ENCODE measurements at places on chromosomes 7 and 10.
A peak's percentile ranks its signal among the peaks of the same experiment; 100 is the strongest.

DNA sequence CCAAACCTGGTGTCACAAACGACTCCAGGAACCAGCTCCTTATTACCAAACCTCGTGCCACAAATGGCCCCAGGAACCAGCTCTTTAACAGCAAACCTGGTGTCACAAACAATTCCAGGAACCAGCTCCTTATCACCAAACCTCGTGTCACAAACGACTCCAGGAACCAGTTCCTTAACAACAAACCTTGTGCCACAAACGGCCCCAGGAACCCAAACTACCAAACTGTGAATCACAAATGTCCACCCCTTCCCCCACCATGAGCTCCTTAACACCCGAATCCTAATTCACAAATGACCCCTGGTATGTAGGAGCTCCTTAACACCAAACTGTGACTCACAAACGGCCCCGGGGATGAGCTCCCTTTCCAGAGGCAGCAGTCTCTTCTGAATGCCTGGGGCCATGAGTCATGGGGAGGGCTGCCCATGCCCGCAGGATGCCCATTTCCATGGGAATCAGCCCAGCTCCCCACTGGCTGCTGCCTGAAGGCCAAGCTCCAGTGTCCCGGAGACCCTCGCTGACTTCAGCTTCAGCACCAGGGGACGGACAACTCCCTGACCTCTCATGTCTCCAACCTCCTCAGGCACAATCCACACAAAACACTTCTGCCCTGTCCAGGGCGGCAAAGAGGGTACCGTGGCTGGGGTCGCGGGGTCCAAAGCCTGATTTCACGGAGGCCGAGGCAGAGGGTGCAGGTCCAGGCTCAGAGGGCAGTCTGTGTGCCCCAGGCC lies 213.1 kb downstream of the ELFN1 start:
- DNase-seq, result no peak

- no peak for DNase-seq
Measured at GRCh38 chr10:33395201-33395600, 60.7 kb upstream of the NRP1 start.

GRCh38 chr10:34792881-34793280 lies 22.2 kb downstream of the PARD3 start:
- no peak for DNase-seq

- DNase-seq, result no peak
Measured at GRCh38 chr7:23043441-23043840, 29.5 kb upstream of the HYCC1 start.

DNA sequence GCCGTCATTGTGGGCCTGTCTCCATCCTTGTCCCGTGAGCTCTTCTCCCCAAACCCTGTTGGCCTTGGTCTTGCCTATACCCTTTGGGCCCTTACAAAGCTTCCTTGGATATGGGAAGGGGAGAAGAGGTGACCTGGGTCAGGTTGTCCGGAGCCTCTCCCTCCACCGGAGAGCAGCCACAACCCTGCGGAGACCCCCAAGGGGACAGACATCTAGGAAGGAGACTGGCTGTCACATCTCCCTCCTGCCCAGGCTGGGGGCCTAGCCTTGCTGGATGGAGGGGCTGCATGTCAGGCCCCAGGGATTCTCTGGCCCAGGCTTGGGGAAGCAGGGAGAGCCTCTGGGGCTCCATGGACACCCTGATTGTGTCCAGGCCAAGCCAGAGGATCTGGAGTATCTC lies 11.8 kb downstream of the NACAD start:
- DNase-seq, result no peak

DNA sequence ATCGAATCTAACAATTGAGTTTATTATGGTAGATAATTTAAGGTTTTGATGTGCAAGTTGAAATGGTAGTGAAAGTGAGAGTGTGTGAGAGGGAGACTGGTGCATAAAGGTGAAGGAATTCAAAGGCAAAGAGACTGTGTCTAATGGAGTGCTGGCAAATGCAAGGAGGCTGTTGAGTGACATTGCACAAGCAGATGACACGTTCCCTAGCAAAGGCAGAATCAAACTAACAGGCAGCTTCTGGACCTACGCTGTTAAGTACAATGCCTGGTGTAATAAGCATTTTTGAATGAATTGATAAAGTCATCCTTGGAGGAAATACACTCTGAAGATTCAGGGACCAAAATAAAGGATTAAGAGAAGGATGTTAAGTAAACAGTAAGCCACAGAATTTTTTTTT lies 11.7 kb upstream of the GPR141 start:
- no peak for DNase-seq

GRCh38 chr10:123134343-123134914 lies 1.3 kb upstream of the HMX3 start:
- DNase-seq, result no peak

GRCh38 chr10:119131512-119132240 lies 27.8 kb downstream of the DENND10 start:
- DNase-seq, result peak; percentile 34

- DNase-seq, result no peak
Measured at GRCh38 chr10:74518061-74518460, 308.3 kb upstream of the KAT6B start.

DNA sequence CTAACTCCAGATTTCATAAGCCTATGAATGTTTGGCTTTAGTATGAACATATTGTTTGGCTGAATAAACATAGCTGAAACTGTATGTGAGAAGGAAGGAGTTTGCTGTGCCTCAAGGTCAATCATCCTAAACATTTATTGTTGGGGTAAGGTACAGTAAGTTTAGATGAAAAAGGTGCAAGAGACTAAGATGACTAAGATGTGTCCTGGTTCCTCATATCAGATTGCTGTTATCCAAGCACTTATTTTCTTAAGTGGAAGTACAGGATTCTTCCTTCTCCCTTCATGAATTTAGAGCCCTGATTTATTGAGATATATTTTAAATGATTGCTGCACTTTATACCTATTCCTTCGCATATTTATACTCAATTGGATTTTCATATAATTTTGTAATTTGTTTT lies 12.2 kb downstream of the MDFIC start:
- DNase-seq, result no peak

GRCh38 chr7:27254625-27255024 lies 12.0 kb downstream of the EVX1 start:
- DNase-seq, result no peak

GRCh38 chr7:92932450-92932849 lies 96.1 kb upstream of the CDK6 start:
- DNase-seq, result no peak

GRCh38 chr10:14244147-14244546 lies 86.6 kb downstream of the FRMD4A start:
- DNase-seq, result no peak

DNA sequence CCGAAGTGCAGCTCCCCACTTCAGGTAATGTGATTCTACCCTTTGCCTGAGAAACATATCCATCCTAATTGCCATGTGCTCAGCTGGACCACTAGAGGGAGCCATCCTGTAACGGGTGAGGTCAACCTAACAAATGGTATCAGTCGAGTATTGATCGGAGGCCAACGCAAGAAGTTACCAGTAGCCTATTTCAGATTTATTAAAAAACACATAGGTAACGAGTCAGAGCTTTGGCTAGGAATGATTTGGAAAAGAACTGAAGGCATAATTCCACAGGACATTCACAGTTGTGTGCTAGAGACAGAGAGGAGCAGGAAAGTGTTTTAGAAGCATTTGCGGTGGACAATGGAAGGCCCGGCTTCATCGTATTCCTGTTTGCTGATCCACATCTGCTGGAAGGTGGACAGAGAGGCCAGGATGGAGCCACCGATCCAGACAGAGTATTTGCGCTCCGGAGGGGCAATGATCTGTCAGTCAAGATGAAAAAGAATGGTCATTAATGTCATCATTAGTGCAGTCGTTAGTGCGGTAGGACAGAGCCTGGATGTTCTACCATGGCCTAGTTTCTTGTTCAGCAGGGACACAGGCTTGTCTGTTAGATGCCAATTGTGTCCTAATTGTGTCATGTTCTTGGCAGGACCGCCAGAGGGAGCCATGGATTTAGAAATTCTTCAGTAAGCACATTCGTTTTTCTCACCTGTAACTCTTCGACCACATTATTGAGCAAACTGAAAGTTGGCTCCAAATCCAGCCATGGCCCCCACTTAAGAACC lies 17.5 kb downstream of the ACTA2 start:
- DNase-seq, result peak; percentile 43

- DNase-seq, result no peak
Measured at GRCh38 chr10:122375679-122376160, 1.2 kb downstream of the PLEKHA1 start.

DNA sequence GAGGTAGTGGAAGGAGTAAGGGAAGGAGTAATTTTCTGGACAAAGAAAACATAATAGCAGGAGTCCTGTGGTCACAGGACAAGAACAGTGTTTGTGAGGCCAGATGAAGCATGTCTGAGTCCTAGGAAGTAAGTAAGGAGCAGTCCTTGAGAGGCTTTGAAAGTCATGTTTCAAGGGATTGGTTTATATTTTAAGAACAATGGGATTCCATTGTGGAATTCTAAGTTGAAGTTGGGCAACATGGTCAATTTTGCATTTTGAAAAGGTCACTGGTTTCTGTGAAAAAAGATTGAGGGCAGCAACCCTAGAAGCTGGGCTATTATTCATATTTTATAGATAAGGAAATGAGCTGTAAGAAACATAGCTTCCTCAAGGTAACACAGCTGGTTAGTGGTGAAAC lies 10.8 kb upstream of the SLC25A28 start:
- DNase-seq, result no peak

DNA sequence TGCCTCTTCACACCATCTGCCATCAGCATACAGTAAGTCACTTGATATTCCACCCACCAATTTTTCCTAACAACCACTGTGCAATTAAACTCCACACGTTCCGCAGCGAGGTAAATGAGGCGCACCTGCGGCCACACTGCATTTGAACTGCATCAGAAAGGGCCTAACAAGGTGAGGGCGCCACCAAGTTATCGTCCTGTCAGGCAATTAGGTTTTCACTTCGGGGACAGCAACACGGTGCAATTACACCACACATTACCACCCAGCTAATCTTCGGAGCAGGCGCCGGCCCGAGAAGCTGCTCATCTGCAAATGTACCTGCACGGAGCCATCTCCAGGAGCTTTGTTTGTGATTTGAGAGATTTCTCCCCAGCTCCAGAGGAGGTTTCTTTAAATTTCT lies 84.4 kb downstream of the EBF3 start:
- no peak for DNase-seq

DNA sequence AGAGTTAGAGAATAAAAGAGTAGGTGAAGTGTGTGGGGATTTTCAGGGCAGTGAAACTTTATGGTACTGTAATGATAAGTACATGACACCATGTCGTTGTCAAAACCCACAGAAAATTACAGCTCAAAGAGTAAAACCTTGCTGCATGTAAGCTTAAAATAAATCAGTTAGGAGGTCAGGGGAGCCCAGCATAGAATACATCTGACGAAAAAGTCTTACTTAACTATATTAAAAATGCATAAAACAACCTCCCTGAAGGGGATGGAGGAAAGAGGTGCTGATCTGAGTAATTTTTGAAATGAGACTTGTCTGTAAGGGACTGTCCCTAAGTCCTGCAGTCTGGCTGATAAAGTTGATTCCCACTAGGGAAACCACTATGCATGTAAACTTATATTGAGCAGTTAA lies 49.8 kb upstream of the AKR1E2 start:
- no peak for DNase-seq

GRCh38 chr7:26159243-26159642 lies 7.2 kb downstream of the NFE2L3 start:
- no peak for DNase-seq

DNA sequence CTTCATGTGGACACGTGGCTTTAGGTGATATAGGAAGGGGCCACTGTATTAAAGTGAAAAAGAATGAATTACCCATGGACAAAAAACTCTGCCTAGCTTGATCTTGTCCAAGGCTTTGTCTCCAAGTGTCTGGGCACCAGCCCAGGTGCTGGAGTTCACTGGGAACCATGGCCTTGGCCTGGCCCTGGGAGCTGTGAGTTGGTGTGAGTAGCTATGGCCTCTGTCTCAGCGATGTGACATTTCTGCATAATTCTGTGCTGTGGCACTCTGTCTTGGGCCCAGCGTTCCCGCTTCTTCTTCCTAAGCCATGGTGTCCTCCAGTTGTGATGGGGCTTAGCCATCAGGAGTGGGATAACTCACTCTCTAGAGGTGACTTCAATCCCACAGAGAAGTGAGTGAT lies 119.0 kb upstream of the PPP2R2D start:
- DNase-seq, result no peak

DNA sequence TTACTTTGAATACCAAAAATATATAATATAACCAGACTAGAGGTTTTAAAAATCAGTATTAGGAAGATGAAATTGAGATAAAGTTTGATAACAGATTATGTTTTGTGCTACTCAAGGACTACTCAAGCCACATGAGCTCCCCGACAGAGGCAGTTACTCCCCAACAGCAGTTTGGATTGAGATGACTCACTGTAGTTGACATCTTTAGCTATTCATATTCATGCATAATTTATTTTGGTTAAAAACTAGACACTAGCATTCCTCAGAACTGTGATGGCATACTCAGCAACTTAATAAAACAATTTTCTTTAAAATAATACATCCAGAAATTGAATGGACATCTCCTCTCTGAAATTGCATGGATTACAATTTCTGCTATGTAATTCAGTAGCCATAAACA lies 19.6 kb downstream of the PCLO start:
- DNase-seq, result no peak

DNA sequence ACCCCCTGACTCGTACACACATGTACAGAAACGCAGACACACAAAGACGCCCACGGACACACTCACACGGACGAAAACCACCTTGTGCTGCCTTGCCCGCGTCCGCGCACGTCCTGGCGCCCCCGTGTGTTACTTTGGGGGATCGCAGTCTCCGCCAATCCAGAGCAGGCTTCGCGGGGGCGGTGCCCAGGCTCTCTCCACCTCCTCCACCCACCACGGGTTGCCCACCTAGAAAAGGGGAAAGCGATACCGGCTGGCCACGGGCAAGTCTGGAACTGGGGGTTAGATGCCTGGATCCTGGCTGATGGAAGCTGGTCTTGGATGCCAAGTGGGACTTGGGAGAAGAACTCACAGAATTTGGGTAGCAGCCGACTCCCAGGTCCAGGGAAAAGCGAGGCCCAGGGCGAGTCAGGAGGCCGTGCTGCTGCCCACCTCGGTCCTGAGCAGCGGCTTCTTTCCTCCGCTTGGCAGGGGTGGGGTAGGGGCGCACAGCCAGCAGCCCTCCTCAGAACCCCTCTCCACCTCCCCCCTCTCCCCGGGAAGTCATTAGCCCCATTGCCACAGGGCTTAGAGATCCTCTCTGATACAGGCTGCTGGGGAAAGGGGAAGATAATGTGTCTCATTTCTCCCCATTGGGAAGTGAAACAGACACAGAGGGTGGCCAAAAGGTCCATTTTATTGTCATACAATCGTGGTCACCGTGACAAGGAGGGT lies 4.6 kb upstream of the VGF start:
- peak; percentile 71 for DNase-seq

DNA sequence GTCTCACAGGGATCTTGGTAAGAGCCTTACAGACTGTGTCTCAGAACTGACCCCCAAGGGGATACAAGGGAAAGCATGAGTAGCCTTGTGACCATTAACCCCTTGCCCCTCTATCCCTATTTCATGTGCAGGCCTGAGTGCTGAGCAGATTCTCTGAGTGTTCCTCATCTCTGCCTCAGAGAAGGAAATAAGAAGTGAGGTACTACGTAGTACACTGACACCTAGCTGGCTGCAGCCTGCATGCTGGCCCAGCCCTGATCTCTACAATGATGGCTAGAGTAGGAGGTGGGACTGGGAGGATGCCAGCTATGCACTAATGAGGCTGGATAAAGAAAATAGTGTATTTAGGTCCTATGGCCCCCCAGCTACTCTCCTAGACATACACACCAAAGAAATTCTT lies 174.9 kb upstream of the HPS1 start:
- no peak for DNase-seq
